Cardiac muscle cell (in vitro differentiated cells and primary cell): ENCODE measurements at places on chromosomes 1 and 21. TPM values are rescaled to one million over a fixed set of nuclear protein-coding genes. Genes with fewer than 3 reads are reported as not detected.

- DNase-seq = peak; percentile 51
Measured at GRCh38 chr21:27425172-27425571, 458.3 kb upstream of the ADAMTS5 start.

DNA sequence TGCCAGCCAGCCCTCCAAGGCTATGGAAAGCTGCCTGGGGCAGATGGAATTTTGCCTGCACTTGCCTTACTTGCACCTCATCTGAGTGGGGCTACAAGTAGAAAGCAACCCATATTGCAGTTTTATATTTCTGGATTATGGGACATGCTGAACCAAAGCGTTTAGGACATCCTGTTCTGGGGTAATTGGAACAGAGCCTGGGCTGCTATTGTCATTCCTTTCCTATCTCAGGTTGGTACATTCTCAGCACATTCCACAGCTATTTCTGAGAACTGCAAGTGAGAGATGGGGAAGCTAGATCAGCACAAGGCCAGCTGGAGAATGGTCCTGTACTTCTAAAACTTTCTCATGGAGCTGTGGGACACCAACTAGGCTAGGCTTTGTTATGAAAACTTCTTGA, 713.8 kb downstream of the KCNT2 start:
- peak; percentile 7 for DNase-seq

- no peak for DNase-seq
Measured at GRCh38 chr1:222104694-222105392, 363.0 kb upstream of the DUSP10 start.

DNA sequence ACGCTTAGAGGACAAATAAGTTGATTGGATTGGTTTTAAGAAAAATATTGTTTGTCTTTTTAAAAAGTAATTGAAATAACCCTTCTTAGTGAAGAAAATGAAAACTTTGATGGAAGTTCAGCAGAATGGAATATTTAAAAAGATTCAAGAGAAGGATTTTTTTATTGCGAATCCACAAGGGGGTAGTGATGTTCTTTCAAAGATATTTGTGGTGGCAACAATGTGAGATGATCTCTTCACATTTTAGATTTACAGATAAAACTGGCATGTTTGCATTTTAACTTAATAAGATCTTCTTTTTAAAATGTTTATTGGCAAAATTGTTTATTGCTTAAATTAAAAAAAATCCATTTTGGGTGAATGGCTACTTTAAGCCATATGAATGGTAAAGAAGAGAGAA, 8.9 kb downstream of the CAMTA1 start:
- peak; percentile 60 for DNase-seq

DNA sequence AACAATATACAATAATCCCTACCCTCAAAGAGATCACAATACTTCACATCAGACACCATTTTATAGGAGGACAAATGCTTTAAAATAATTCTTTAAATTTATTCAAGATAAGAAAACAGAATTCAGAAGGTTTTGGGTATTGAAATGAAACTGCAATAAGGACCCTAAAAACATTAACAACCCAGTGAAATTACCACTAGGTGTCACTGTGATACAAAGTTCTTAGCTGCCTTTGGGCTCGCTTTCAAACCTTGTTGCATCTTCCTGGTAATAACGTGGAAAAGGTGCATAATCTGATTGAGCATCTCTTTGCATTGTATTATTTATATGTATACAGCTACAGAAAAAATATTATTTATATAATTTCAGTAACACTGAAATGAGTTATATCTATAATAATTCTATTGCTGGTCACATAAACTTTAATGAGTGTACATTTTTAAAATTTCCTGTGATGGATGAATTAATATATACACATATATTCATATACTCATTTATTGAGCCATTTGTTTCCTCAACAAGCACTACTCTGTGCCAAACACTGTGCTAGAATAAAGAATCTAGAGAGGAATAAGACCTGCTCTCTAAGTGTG, 185.2 kb downstream of the FAF1 start:
- peak; percentile 71 for DNase-seq

- DNase-seq = peak; percentile 40
Measured at GRCh38 chr1:156668801-156669637, 8.2 kb downstream of the NES start.

Gene RNU1-1
- total RNA-seq = under 0.01 TPM in 2 replicates

DNA sequence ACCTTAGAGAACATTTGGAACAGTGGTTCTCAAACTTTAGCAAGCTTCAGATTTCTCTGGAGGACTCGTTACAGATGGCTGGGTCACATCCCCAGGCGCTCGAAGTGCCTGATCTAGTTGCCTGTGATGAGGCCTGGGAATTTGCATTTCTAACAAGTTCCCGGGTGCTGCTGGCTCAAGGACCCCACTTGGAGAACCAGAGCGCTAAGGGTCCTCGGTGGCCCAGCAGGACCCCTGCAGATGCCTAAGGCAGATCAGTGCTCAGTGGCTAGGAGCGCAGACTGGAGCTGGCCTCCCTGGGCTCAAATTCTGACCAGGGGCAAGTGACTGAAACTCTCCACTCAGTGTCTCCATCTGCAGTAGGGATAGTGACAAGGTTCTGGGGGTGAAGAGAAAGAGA, 208.2 kb downstream of the DYRK1A start:
- no peak for DNase-seq

DNA sequence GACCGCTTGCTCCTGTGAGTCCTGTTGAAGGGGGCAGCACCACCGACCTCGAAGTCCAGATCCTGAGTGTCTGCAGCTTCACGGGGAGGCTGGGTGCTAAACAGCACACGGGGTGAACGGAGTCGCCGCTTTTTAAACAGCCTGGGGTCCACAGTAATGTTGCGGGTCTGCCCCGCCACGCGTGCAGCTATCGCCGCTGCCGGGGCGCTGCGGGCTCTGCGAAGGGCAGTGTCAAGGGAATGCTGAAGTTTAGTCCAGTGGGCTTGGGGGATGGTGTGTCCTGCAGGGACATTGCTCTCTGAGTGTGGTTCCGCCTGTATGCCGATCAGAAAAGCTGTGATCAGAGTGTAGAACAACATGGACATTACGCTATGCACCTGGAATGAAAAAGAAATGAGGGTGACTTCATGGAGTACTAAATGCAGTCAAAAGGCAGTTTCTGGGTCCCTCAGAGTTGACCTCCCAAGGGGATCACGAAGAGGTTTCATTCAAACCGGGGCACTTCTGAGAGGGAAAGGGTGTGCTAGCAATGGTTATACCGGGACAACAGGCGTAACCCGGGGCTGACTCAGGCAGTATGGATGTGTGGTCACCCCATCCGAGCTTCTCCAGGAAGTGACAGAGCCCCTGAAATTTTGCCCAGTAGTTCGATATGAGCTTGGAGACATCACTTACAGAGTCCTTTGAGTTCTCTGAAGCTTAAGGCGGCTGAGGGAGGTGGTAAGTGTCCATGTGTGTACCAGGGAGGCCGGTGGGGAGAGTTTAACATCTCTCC, 51.4 kb downstream of the NGF start:
- no peak for DNase-seq

DNA sequence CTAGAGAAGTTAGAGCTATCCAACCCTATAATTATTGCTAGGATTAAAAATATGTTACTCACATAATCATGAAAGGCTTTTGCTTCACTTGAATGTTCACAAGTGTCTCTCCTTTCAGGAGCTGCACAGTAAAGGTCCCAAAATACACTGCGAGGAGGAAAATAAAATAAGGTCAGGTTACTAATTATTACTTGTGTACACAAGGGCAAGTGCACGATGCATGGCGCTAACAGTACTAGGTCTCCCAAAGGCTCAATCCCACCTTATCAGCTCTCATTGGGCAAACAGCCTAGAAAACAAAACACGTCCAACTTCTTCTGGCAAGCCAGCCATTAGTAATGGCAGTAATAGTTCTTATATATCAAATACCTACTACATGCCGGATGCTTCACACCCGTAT, 4.4 kb downstream of the SSBP3 start:
- no peak for DNase-seq

Gene NLRP3
- 0.39 and 1.5 TPM in 2 replicates for total RNA-seq

DNA sequence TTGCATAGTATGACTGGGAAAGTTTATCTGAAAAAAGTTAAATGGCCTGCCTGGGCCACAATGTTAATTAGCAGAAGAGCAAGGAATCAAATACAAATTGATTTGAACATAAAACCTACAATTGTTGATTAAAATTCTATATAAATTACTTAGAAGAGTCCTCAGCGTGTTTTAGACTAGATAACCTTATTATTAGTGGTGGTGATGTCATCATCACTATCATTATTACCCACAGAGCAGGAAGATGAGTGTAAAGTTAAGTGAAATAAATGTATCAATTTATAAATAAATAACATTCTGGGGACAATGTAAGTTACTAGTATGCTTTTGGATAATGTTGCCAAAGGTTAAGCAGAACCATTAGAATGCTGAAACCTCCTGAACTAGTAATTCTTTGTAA, 46.1 kb downstream of the RBM11 start:
- DNase-seq = no peak

Gene RAVER2
- 19.2 and 24.0 TPM in 2 replicates for total RNA-seq

Gene CRYZL1
- total RNA-seq = 17.0 and 58.3 TPM in 2 replicates

GRCh38 chr1:205523891-205524793, 19.7 kb downstream of the CDK18 start:
- DNase-seq = peak; percentile 73

DNA sequence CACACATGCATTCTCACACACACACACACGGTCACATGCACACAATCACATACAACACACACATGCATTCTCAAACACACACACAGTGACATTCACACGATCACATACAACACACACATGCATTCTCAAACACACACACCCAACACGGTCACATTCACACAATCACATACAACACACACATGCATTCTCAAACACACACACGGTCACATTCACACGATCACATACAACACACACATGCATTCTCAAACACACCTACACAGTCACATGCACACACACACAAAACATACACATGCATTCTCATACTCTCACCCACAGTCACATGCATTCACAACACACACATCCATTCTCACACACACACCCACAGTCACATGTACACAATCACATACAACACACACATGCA, 135.0 kb downstream of the CASZ1 start:
- DNase-seq = no peak

- DNase-seq = no peak
Measured at GRCh38 chr1:168991667-168992475, 114.6 kb upstream of the ATP1B1 start.

DNA sequence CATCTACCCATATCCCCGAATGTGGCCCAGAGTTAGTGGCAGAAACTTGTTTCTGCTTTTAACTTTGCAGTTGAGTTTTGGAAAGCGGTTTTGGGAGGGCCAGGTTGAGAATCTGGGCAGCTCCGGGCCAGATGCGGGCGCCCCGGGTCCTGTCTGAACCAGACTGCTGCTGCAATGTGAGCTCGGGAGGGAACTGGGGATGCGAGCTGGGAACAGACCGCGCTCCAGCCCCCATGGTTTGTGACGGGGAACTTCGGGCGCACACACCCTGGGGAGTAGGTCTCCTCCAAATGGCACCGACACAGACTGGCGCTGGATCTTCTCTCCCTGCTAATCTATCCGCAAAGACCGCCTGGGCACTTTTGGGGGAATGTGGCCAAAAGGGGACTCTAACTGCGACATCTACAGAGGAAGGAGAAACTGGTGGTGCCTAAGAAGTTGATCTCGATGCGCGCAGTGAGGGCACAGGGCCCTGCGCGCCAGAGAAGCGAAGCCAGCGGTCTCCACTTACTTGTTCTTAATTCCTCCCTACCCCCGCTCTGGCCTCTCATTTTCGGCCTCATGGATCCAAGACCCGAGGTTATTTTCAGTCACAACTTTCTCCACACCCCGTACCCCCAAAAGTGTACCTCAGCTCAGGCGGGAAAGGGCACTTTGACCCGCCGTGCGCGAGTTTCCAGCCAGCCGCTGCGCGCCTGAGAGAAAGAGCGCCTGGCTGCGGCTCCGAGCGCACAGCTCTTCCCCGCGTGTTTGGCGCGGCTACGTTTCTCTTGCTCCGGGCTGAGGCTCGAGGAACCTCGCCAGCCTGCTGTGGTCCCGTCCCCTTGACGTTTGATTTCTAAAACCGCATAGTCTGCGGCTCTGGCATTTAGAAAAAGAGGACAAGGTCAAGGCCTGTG, 411.0 kb upstream of the ESRRG start:
- peak; percentile 32 for DNase-seq

DNA sequence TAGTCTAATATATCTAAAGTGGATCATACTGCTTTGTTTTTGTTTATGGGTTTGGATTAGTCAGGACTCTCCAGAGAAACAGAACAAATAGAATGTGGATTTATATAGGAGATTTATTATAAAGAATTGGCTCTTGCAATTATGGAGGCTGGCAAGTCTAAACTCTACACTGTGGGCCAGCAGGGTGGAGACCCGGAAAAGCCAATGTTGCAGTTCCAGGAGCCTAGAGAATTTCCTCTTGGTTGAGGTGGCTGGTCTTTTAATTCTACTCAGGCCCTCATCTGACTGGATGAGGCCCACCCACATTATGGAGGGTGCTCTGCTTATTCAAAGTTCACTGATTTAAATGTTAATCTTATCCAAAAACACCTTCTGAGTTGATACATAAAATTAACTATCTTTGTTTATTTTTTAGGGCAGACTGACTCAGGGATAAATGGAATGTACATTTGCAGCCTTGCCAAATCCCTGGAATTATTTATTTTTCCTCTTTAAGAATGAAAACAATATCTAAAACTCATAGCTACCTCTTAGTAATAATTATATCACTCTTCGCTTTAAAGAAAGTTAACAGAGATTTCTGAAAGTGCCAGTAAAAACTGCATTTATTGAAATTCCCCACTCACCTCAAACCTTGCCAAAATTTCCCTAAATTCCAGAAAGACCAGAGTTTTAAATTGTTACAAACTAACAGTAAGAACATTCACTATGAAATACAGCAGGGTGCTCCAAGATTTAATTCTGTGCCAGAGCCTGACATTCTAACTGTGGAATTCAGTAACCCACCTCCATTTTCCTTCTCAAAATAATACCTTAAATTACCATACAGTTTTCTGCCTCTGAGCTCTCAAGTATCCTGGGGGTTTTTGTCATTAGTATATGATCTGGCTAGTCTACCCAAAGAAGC, 36.6 kb upstream of the SSX2IP start:
- no peak for DNase-seq

- DNase-seq = peak; percentile 47
Measured at GRCh38 chr1:55632058-55632457, 416.9 kb upstream of the USP24 start.

GRCh38 chr1:244968471-244968871, 104.1 kb upstream of the HNRNPU start:
- no peak for DNase-seq

- DNase-seq = no peak
Measured at GRCh38 chr1:56331892-56332567, 247.3 kb downstream of the PLPP3 start.

Gene DYNLT4
- 0.32 TPM in 1 of 2 replicates, not detected in the other for total RNA-seq

- DNase-seq = no peak
Measured at GRCh38 chr1:43288058-43288784, 2.8 kb upstream of the C1orf210 start.
